ENCODE measurements at places on chromosomes 12 and 14.

DNA sequence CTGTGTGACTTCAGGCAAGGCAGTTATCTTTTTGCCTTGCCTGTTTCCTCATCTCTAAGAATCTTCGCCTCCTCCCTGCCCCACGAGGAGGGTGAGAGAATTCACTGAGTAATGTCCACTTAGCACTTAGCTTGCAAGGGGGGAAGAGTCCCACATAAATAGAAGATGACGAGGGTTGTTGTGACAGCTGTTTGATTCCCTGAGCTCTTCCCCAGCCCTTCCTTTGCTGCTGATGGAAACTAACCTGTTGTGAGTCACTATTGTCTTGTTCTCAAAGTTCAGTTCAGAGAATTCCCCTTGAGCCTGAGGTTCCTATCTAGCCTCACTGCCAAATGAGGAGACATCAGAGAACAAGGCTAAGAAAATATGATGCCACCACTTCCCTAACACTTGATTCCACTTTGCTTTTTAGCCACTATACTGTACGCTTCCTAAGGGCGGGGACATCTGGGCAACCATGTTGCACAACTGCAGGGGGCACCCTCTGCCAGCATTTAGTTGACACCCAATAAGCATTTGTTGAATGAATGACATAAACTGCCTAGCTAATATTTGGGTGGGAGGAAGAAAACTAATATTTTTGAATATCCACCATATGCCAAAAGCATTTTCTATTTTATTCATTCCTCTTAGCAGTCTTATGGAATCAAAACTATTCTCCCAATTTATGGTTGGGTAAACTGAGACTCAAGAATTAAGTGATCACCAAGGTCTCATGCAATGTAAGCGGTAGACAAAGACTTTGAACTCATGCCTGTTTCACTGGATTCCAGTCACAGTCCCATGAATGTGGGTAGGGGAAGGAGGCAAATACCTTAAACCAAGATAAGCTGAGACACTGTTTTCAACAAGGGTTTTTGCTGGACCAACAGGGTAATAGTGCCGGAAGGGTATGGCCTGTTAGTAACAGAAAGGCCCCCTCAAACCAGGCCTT is 77.6 kb downstream of the ZFP36L1 start:
- no peak for DNase-seq

DNA sequence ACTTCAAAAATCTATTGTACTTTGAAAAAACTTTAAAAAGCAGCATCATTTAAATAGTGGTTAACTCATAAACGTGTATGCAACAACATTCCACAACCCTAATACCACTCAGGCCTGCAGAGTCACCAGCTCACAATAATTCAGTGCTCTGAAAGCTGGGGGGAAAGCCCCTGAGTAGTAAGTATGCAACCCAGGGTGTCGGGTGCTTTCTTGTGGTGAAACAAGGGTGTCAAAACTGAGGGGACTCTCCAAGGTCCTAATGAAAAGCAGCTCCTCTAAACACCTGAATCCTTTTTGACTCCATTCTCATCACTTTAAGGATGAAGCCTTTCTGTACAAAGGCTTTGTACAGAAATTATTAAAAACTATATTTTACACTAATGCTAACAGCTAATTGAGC is 33.7 kb downstream of the FGFR1OP2 start:
- DNase-seq, result no peak

- no peak for DNase-seq
These were observed 14.6 kb downstream of the CLMN start for GRCh38 chr14:95305145-95305544.

DNA sequence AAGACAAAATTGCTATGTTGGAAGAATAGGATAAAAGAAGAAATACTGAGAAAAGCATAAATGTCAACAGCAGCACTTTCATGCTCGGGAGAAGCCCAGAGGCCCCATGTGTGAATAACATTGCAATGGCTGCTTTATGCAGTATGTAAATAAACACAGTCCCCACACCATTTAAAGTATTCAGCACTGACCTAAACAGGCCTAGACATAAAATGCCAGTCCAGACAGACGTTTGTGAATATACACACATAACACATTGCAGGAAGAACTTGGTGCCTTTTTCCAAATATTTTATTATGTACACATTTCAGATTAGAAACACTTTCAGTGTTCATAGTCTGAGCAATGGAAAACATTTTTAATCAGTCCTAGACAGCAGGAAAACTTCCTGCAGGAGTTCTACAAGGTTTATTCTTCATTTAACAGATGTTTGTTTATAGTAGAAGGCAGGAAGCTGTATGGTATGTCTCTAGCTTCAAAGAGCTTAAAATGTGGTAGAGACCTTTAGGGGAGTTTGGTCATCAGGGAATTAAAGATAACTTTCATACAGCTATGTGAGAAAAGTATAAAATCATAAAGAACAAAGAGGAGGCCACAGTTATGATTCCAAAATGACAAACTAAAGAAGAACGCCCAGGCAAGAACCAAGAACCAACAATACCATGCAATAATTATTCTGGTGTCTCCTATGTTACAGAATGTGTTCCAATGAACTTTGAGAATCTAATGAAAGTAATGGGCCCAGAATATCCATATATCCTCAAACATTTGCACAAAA is 30.6 kb upstream of the SLC38A2 start:
- no peak for DNase-seq

- no peak for DNase-seq
These were observed 58.3 kb downstream of the OTOGL start for GRCh38 chr12:80157645-80158044.

GRCh38 chr14:75274050-75274898 is 4.4 kb upstream of the FOS start:
- DNase-seq, result no peak

DNA sequence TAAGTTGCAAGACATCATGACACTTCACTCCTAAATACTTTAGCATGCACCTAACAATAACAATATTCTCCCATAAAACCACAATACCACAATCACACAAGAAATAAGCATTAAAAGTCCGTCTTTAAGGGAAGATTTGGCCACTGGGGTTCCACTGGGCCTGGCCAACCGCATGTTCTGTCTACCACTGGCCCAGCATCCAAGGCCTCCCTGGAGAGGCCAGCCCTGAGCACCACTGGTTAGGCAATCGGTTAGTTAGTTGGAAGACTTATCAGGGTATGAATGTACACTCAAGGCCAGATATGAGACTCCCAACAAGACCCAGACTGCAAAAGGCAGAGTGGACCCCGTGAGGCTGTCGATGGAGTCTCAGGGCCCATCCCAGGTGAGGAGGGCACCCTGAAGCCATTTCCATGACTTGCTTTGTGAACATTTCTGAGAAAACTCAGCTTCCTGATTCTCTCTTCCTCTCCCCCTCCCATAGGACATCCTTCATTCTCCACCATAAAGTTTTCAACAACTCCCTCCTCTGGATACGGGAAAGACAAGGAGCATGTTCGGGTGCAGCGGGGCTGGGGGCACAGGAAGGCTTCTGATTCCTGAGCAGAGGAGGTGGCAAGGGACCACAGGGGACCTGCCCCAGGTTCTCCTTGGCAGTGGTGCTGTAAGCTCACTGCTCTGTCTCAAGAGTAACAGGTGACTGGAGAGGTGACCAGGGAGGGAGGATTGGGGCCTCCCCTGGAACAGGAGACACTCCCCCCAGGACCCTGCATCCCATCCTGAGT is 5.9 kb downstream of the PXN start:
- no peak for DNase-seq

DNA sequence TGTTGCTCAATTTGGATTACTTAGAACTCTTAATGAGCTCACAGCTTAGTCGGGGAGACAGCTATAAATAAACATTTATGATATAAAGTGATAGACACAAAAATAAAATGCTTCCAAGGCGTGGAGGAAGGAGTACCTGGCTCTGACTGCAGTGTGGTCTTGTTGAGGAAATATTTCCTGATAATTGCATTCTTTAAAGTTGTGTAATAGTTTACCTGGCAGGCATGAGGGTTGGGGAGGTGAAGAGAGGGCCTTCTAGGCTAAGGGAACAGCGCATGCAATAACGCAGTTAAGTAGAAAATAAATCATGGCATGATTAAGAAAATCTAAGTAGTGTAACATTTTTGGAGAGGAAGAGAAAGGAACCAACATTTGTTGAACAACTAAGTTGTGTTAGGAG is 260.5 kb upstream of the ATP2B1 start:
- no peak for DNase-seq

DNA sequence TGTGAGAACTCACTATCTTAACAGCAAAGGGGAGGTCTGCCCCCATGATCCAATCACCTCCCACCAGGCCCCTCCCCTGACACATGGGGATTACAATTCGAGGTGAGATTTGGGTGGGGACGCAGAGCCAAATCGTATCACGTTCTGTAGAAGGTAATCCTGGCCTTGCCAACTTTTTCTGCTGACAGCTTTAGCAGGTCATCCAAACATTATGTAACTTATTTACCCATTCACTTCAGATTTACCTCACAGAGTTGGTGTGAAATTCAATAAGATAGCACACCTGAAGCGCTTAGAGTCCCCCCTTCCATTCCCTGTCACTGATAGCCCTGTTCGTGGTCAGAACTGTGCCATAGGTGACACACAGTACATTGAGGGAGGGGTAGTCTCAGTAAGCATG is 219.1 kb downstream of the FBXL14 start:
- no peak for DNase-seq

GRCh38 chr12:9615420-9616136 is 7.9 kb upstream of the KLRB1 start:
- peak; percentile 64 for DNase-seq

- DNase-seq, result no peak
These were observed 104.6 kb downstream of the DAAM1 start for GRCh38 chr14:59292921-59293534.

GRCh38 chr14:36455241-36455627 is 64.8 kb downstream of the NKX2-1 start:
- DNase-seq, result no peak

DNA sequence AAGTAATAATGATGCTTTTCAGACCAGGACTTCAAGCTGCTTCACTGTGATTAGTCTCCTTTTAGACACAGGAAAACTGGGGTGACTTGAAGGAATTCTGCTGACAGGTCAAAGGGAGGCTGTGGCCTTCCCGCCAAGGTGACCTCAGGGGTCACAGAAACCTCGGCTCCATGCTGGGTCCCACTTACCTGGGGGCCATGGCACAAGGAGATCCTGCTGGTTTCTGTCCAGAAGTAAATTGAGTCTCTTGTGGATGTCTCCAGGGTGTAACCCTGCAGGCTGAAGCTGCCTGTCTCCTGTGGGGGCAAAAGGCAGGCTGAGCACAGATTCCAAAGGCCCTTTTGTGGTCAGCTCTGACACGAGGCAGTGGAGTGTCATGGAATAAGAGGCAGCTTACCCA is 138.7 kb upstream of the MED13L start:
- DNase-seq, result no peak

DNA sequence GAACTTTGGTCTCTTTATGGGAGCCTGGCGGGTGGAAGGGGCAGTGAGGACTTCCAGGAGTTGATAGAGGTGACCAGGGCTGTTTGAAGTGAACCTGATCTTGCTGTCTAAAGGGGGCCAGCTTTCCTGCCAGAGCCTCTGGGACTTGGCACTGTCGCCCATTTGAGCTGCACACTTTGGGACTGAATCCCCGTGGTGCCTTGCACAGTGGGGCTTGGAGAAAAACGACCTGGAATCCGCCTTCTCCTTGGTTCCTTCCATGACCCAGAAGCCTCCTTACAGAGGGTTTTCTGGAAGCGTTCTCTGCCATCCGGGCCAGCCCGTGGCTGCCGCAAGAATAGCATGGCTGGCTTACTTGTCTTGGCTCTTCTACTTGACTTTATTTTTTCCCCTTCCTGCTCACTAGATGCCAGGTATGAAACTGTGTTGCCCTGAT is 2.0 kb downstream of the RFLNA start:
- no peak for DNase-seq

DNA sequence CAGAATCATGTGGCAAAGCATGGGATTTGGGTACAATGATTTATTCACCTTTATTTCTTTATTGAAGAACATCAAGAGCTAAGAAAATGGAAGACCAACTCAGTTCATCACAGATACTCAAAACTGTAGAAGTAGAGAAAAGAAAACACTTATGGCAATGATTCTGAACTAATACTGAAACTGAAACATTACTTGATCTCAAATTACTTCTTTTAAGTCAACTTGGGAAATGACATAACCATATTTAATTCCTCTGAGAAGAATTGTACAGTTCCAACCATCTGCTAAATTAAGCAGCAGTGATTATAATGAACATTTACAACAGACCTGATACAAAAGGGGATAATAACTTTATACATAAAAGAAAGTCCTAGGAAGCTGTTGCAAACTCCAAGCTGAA is 466.5 kb downstream of the TMTC2 start:
- no peak for DNase-seq

GRCh38 chr14:71686677-71687076 is 245.6 kb upstream of the RGS6 start:
- no peak for DNase-seq

GRCh38 chr12:57637364-57637763 is 4.4 kb upstream of the B4GALNT1 start:
- no peak for DNase-seq

GRCh38 chr14:92513966-92514843 is 624 bp downstream of the RIN3 start:
- peak; percentile 53 for DNase-seq

DNA sequence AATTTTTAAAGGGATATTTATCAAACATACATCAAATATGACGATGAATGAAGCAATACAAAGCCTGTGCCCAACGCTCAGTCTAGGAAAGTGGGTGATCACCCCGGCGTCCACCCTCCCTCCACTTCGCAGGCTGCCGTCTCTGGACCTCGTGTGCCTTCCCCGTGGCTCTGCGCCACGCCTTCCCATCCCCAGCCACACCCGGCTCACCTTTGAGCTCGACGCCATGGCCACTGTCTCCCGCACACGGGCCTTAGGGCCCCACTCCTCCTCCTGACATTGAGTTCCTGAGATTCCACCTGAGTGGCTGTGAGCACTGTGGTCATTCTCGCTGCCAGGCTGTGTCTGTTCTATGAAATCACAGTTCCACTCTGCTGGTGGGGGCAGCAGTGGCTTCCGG is 56.7 kb downstream of the GALNT9 start:
- no peak for DNase-seq
